T-cell (primary cell): ENCODE measurements at places on chromosomes 7 and 10.

- no peak for DNase-seq
These were observed 759 bp upstream of the ELAPOR2 start for GRCh38 chr7:87060288-87060537.

- DNase-seq, result peak; percentile 17
These were observed 44.1 kb upstream of the CNPY1 start for GRCh38 chr7:155590215-155591018.

- no peak for DNase-seq
These were observed 77.9 kb downstream of the RNLS start for GRCh38 chr10:88505265-88505664.

- no peak for DNase-seq
These were observed 85.1 kb upstream of the IGFBP3 start for GRCh38 chr7:46006212-46006611.

GRCh38 chr7:132035517-132036362 lies 479.3 kb upstream of the PODXL start:
- no peak for DNase-seq

DNA sequence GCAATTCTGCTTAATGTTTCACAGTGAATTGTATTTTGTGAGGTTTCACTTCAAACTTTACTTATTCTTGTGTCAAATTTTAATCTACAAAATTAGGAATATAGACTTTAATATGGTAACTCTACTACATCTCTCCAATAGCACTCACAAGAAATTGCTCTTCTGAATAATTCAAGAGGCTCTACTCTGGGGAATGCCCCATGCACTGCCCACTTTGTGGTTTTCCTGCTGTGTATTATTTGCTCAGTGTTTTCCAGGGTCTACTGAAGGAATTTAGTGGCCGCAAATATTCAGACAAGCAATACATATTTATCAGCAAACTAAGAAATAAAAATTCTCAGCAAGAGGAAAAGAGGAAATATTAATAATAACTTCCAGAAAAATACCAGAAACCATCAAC lies 611.4 kb downstream of the TNS3 start:
- DNase-seq, result no peak

GRCh38 chr10:34960983-34961382 lies 129.2 kb downstream of the CUL2 start:
- no peak for DNase-seq

DNA sequence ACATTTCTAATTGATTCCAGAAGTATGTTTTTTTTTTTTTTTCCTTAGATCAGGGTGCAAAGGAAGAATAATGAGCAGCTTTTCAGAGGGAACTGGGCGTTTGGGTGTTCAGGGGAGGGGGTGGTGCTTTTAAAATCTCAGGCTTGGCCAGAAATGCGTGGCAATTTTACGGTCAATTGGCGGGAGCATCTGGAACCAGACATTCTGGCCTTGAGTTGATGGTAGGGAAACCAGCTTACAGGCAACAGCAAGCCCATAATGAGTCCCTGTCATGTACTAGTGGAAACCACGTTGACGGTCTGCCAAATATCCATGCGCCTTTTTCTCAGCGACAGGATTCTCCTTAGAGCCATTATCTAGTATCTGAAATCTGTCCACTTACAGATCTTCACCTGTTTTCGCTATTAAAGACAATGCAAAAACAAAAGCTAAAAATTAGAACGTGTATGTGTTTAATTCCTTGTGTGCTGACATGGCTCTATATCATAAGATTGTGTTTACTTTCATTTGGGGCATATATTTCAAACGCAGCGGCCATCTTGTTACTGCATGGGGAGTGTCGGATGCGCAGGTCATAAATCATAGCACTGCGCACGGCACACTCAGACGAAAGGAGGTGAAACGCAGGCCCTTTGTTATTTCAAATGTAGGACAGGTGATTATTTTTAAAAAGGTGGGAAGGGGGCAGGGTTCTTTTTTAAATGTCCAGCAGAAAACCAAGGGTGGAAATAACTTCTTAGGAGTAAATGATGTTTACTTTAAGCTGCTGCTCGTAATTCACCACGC lies 209.2 kb downstream of the AGMO start:
- no peak for DNase-seq

- no peak for DNase-seq
These were observed 124.9 kb downstream of the ELFN1 start for GRCh38 chr7:1794888-1795542.

DNA sequence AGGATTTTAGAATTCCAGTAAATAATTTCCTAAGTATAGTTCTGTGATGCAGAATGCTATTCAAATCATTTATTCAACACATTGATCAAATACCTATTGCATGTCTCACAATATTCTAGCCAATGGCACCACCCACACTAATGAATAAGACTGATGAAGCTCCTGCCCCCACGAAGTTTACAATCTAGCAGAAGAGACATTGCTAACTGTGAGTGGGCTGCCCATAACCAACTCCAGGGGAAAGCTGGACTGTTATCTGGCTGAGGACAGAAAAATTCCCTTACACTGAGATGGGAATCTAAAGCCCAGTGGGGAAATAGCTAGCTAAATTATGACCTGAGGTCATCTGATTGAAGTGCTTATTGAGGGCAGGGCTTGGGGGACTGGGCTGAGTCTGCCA lies 128.8 kb upstream of the LYZL2 start:
- no peak for DNase-seq

DNA sequence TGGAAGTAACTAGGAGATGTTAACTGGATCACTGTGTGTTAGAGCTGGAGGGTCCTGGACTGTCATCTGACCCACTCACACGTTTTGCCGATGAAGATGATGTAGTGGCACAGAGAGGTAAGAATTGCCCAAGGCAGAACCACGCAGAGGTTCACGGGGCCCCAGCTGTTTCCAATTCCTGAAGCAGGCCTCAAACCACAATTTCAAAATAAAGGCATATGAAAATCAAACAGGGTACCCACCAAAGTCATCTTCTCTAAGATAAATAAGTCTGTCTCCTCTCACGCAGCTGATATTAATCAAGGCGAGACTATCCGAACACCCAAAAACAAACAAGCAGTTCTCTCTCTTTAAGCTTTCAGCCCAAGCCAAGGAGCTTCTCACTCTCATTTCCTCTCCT lies 113.3 kb upstream of the JCAD start:
- no peak for DNase-seq

DNA sequence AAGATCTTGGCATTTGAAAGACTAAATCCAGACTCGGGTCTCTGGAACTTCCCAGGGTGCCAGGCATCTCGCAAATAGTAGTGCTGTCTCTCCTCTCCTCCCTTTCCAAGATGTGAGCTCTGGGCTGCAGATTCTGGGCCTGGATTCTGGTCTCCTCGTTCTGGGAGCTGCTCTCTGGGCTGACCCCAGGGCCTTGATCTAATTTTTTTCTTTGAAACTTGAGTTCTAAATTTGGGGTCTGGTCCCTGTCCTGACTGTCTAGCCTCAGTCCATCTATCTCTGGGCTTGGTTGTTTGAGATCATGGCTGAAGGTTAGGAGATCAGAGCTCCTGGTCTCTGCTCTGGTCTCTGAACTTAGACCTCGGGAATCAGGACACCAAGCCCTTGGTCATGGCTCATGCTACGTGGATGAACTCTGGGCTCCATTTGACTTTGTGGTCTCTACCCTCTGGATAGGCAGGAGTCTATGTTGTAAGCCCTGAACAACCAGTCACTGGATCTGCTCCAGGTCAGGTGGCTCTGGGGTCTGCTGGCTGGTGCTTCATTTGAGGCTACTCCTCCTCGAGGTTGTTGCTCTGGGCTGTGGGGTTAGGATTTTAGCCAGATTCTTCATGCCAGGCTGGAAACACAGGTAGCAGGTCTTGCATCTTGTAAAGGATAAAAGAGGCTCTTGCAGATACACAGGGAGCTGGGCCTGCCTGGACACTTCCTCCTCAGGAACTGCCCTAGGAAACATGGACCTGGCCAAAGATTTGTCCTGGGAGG lies 8.0 kb upstream of the MBL2 start:
- no peak for DNase-seq

DNA sequence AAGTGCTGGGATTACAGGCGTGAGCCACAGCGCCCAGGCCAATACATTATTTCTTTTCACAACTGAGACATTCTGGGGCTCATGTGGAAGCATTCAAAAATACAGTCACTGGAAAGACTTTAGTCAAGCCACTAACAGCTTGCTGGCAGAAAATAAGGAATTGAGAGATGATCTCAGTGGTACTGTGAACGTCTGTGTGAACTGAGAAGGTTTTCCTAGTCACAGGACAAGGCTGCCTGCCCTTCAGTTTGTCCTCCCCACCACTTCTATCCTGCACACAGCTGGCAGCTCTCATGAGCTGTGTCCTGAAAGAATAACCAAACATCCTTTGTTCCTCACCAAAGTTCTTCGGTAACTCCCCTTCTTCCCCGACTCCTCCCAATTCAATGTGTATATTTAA lies 31.3 kb upstream of the ITGA8 start:
- DNase-seq, result no peak

DNA sequence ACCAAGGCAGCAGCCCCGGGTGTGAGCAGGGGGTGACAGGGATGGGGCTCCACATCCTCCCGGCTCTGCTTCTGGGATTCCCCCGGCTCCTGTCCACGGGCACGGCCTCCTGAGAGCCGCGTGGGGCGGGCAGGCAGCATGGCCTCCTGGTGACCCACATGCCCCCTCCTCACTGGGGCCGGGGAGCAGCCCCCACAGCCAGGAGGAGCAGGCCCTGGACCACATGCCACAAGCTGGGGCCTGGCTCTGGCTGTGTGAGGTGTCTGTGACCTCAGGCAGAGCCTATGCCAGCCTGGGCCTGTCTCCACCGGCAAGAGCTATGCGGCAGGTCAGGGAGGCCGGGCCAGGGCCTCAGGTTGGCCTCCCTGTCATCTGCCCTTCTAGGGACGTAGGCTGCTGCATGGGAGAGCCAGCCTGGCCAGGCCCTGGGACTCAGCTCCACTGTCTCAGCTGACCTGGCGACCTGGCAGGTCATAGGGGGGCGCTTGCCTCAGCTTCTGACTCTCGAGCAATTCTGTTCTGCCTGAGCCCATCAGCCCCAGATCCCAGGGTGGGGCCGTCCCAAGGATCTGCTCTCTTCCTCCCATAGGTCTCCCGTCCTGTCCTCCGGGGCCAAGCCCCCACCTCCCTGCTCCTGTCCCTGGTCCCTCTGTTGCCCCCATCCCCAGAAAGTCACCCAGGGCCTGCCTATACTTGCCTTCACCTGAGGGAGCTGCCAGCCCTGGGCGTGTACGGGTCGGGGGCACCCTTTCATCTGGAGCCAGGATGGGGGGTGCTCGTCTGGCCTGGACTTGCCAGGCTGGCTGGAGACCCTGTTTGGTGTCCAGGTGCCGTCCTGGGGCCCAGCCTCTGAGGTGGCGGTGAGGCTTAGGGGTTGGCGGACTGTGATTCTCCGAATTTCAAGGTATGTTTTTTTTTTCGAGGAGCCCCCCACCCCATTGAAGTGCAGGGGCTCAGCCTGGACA lies 3.9 kb upstream of the TMEM184A start:
- no peak for DNase-seq

DNA sequence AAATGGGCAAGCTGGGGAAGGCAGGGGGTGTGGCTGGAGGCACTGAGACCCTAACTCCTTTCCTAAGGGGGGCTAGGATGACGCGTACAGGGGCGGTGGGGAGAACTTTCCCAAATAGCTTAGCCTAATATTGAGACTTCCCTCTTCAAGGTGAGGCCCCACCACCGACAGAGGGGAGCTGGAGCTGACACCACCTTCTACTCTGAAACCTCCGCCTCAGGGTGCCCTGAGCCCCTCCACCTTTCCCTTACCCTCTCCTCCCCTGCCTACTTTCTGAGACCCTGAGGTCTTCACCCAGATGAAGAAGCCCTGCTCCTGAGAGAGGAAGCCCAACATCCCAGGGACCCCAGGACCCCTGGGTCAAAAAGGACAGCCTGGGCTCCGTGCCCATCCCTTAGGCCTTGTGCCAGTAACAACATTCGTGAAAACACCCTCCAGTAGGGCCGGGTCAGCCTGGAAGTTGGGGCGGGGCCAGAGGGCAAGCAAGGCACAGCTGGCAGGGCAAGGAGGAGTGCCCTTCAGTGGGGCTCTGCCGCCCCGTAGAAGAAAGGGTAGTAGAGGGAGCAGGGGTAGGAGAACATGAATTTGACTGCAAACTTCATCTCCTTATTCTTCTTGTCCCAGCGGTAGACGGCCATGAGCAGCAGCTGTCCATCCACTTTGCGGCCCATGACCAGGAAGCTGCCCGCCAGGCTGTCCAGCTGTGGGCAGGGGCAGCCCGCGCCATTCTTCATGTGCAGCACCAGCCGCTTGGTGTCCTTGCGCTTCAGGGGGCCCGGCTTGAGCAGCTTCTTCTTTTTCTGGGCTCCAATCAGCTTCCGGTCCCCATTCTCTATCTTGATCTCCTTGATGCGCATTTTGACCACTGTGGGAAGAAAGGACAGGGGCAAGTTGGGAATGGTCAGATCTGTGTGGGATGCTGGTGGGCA lies 4.5 kb downstream of the SFRP5 start:
- DNase-seq, result no peak

GRCh38 chr10:132849546-132850031 lies 63.6 kb upstream of the NKX6-2 start:
- no peak for DNase-seq

GRCh38 chr10:4939224-4940072 lies 23.8 kb upstream of the AKR1C1 start:
- DNase-seq, result no peak

GRCh38 chr7:92260248-92260781 lies 14.5 kb downstream of the ANKIB1 start:
- DNase-seq, result no peak

DNA sequence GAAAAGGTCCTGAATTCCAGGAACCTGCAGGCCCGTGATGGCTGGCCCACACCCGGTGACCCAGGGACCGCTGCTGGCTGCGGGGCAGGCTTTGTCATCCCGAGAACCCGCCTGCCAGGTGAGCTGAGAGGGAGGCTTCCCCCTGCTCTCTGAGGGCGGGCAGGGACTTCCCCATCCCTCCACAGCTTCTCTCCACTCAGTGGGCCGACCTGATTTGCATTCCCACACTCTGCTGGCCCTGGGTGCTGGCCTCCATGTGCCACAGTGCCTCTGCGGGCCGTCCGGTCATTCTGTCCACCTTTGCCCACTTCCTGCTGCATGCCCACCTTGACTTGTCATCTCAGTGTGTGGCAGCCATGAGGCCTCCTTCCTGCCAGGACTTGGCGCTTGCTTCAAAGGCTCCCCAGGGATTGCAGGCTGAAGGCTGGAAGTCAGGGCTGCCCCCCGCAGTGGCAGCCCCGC lies 35.3 kb downstream of the PALD1 start:
- no peak for DNase-seq

DNA sequence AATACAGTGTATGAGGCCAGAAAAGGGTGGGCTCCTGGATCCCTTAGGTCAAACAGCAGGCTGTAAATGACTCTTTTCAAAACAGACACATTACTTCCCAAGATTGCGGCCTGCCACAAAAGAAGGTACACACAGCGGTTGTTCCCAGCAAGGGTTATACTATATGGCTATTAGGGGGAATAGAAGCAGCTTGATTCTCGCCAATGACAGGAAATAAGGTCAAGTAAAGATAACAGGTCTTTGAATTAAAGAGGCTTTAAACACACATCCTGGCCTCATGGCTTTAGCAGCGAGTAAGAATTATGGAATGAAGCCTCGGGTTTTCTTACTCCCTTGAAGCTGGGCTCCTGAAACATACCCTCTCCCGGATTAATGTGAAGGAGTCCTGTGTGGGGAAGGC lies 58.3 kb downstream of the CYP26A1 start:
- DNase-seq, result no peak
